ENCODE measurements at places on chromosomes 5 and 9.

DNA sequence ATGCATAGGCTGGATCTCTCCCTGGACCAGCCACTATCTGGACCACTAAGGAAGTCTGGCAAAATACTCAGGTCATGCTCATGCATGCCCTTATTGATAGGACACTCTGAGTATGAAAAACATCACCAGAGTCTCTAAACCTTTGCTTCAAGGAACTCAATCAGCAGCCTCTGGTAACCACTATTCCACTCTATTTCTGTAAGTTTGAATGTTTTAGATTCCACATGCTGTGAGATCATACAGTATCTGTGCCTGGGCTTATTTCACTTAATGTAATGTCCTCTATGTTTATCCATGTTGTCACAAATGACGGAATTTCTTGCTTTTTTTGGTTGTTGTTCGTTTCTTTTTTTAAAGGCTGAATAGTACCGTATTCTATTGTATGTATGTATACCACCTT is 68.3 kb downstream of the TARS1 start:
- no peak for DNase-seq

DNA sequence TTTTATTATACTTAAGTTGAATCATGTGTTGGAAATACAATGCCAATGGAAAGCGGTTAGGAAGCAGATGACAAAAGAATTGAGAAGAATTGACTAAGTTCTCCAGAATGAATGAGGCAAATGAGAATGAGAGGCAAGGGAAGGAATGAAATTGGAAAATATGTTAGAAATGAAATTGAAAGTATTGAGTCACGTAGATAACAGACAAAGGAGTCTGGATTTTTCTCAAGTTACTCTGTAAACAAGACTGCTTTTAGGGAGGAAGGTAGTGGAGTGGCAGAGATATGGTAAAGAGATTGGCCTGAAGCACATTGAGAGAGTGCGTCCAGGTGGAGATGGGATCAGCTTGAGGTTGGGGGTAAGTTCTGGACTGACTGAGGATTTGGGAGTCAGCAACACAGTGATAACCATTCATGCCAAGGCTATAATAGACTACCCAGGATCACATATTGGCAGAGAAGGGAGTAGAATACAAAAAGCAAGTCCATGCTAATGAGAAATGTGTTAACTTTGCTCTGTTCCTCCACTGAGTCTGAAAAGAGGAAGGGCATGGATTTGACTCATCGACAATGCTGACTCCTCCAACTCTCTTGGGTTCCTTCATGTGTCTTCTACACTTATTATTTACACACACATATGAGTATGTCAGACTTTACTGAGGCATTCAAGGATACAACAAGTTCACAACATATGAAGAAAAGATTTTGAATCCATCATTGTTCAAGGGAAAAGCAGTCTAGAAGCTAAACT is 814.2 kb upstream of the ZNF608 start:
- no peak for DNase-seq

DNA sequence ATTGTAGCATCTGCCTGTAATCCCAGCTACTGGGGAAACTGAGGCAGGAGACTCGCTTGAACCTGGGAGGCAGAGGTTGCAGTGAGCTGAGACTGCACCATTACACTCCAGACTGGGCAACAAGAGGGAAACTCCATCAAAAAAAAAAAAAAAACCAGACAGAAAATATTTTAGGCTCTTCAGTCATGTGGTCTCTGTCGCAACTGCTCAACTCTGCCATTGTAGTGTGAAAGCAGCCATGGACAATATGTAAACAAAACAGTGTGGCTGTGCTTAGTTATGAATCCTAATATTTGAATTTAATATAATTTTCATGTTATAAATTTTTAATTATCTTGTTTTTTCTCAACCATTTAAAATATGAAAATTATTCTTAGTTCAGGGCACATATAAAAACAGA is 38.4 kb downstream of the ZFAND5 start:
- peak; percentile 36 for DNase-seq

GRCh38 chr5:140113180-140113698 is 670 bp upstream of the PURA start:
- no peak for DNase-seq

DNA sequence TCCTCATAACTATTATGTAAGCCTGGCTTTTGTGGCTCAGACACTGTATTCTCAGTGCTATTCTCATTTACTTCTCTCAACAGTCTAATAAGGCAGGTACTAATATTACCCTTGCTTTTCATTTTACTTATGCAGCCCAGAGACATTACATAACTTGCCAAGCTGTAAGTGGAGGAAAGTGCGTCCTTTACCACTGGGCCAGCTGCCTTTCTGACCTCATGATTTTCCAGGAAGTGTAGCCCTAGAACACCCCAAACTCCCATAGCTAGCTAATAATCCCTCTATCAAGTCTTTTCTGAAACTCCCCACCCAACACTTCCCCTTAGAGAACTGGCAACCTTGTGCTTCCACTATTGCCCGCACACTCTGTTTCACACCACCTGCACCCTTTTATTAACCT is 192.9 kb upstream of the HMHB1 start:
- no peak for DNase-seq

DNA sequence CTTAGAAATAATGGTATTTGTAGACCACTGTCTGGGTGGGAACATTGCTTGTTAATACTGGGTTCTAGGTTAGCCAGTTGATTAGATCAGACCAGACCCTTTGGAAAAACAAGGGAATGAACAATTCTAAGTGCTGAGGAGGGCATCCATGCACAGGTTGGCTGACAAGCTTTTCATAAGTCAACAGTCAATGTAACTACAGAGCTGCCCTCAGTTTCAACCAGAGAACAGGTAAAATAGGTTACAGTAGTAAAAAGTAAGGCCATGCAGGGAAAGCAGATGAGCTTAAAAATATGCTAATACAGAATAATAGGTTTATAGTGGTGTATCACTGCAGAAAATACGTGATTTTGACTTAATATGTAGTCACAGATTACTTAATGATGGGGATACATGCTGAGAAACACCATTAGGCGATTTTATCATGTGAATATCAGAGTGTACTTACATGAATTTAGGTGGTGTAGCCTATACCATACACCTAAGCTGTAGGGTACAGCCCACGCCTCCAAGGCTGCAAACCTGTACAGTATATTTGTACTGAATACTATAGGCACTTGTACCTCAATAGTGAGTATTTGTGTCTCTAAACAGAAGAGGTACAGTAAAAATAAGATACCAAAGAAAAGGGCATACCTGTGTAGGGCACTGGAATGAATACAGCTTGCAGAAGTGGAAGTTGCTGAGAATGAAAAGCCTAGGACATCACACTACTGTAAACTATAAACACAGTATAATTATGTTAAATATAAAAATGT is 6.1 kb upstream of the FGF18 start:
- no peak for DNase-seq

DNA sequence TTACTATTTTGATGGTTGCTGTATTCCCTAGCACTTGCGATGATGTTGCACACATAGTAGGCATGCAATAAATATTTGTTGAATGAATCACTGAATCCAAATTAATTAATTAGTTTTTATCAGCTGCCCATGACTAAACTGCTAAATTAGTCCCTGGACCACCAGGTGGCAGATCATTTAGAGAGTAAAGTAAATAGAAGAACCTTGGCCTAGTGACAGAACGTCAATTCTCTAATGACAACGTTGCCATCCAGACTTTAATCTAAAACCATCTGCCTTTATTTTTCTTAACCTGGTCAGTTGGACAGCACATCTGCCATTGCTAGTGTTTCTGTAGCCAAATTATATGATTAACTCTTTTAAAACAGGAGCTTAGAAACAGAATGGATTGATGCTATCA is 457.5 kb downstream of the KIF4B start:
- DNase-seq: no peak

DNA sequence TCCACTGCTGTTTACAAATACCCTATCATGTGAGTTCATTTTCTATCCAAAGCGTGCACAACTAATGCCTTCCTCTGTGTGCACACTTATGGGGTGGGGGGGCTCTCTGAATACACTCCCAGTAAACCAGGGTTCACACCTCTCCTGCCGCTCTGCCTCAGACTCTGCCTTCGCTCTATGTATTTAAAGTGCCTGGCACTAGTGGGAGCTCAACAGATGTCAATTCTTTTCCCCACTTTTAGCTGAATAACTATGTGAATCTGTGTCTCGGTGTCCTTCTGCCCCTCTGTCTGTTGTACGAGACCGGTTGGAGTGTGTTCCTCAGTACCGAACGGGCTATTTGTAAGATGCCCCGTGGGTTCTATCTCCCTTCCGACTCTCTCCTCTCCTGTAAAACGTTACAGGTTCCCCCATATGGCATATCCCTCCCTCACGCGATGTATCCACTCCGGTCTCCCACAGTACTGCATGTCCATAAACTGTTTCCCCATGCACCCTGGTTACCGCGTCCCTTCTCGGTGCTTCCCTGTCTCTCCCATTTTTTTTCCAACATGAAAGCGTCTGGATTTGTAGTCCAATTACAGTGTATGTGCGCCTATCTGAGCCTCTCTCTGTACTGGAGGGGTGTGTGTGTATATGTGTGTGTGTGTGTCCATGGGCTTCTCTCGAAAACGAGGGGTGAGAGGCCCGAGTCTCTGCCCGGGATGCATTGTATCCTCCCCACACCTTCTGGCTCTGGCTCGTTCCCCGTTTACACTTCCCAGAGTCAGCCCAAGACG is 1.6 kb downstream of the ELL2 start:
- peak; percentile 32 for DNase-seq

DNA sequence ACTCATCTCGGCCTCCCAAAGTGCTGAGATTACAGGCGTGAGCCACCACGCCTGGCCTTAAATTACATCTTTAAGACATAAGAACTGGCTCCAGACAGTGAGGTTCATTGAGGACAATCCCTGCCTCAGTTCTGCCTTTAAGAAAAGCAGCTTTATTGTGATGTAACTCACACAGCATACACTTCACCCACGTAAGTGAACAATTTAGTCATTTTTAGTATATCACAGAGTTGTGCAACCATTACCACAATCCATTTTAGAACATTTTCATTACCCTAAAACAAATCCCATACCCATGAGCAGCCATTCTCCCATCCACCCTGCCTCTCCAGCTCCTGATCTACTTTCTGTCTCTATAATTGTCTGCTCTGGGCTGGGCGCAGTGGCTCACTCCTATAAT is 24.0 kb upstream of the LTC4S start:
- DNase-seq: no peak

DNA sequence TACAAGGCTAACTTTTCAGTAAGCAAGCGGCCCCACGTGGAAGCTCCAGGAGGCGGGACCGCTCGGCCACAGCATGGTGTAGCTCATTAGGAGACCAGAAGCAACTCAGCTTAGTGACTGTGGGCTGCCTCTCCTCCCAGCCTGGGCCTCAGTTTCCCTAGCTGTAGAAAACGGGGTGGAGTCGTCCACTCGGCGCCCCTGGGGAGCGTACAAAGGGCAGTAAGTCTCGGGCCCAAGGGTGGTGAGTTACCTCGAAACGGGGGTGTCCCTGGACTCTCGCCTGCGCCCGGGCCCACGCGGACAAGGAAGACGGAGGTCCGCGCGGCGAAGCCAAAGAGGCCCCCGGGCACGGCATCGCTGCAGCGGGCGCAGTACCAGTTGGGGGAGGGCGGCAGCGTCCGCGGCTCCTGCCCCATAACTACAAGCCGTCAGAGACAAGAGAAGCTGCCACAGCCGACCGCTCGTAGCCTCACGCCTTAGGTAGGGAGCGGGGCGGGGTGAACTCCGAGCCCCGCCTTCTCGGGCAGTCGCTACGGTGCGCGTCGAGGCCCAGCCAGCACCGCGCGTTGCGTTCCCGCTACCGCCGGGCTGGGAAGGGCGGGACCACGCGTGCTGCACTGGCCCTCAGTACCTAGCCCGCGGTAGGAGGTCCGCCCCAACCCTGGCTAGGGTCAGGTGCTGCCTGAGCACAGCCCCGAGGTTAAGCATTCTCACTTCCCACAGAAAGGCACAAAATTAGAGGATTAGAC is at the start of gene GEMIN5:
Gene GEMIN5 (minus strand): TSS at position 494 of the 749 bp plus-strand sequence. CDS start 78 bp downstream, at position 416.
- DNase-seq: peak; percentile 64

DNA sequence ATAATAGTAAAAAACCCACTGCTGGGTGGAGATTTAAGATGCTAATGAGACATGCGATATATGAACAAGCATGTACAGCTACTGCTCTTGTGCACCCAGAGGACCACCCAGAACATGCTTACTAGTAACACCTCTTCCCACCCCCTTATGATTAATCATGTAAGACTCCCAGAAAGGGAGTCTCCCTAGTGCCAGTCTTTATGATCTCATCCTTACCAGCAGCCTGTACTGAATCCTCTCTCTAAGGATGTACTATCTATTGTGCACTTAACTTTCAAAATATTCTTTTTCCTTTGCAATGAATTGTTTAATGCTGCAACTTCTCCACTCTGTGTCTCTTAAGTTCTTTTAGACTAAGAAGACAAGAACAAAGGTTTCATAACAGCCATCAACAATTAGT is 9.1 kb upstream of the MAT2B start:
- no peak for DNase-seq

DNA sequence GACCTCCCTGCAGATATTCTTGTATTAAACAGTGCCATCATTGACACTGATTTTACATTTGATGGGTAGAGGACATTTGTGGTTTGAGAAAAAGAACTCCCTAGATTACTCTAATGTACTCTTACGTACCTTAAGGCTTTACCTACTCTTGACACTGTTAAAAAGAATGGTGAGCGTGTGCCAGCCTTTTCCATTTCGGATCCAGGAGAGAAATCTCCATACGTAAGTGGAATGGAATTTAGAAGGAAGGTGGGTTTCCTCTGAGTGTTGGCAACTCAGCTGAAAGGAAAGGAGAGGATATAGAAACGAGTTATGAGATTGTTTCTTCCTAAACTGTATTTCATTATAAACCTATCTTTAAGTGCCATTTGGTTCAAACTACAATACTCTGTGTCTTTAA is 40.9 kb downstream of the TNPO1 start:
- DNase-seq: no peak

DNA sequence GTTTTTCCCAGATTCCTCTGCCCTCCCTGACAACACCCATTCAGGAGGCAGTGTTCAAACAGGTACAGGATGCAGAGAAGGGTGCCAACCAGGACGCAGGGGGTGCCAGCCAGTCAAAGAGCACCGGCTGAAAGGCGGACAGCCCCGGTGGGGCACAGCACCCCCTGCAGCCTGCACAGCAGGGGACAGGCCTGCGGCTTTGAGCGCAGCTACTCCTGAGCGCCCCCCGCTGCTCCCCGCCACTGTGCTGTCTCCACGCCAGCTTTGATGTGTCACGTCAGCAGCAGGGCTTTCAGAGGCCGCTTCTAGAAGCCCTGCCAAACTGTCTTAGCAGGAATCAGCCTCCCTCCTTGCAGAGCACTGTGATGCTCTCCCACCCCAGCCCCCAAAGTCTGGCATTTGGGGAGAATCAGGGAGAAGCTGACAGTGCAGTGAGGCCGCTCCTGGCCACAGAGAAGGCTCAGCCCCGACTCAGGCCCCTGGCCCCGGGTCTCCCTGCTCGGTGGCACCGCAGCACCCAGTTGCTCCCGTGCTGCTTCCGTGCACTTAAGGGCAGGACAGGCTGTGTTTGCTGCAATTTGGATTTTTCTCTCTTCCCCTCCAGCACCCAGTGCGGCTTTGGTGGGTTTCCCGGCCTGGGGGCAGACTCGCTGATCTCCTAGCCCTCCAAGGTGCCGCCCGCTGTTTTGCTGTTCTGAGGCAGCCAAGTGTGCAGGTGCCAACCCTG is 20.3 kb downstream of the AK8 start:
- no peak for DNase-seq

Measured in renal cortical epithelial cell (primary cell).